ENCODE measurements at places on chromosomes 7 and 10.

GRCh38 chr10:125823663-125824251 is 411 bp downstream of the BCCIP start:
- no peak for DNase-seq

- no peak for DNase-seq
These were observed 28.7 kb downstream of the DGKI start for GRCh38 chr7:137818036-137818435.

GRCh38 chr10:119342335-119342734 is 135.0 kb downstream of the GRK5 start:
- DNase-seq: no peak

- no peak for DNase-seq
These were observed 17.8 kb downstream of the VWA2 start for GRCh38 chr10:114256822-114257221.

- DNase-seq: no peak
These were observed 297.6 kb downstream of the GPAM start for GRCh38 chr10:111885919-111886318.

DNA sequence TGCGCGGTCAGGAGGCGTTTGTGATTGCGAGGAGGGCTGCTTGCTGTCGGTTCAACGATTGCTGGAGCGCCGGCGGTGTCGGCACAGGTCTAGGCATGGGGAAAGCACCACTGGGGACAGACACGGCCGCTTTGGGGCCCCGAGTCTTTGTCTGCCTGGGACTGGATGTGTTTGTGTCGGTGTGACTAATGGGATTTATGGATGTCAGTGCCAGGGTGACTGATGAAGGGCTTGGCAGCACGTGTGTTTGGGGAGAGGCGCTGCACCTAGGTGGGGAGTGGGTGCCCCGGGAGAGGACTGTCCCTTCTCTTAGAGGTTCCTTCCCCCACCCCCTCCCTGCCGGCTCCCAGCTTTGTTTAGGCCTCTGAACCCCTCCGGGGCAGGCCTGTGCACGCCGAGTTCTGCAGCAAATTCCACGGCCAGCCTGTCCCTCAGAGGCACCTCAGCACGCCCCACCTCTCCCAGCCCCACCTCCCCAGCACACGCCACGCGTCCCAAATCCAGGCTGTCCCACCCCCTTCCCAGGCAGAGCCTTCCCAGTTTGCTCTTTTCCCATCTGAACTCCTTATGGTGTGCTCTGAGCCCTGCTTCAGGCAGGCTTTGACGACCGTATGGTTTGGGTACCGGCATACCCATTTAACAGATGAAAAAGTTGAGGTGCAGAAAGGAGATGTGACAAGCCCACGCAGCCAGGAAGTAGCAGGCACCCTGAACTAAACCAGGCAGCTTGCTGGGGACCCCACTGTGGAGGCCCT is 6.4 kb upstream of the TNRC18 start:
- no peak for DNase-seq

DNA sequence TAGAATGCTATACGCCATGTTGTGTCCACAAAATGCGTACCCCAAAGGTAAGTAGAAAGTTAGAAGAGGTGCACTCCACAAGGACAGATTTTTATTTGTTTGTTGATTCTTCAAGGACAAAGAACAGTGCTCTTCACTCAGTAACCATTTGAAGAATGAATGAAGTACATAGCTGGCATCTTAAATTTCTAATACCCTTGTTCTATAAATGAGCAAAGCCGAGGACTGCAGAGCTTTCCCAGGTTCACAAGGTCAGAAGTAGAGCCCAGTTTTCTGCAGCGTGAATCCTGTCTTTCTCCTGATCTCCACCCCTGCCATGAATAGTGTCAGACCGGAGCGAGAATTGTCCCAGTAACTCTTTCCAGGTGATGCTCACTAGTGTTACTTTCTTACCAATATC is 9.5 kb downstream of the HECW1 start:
- no peak for DNase-seq

DNA sequence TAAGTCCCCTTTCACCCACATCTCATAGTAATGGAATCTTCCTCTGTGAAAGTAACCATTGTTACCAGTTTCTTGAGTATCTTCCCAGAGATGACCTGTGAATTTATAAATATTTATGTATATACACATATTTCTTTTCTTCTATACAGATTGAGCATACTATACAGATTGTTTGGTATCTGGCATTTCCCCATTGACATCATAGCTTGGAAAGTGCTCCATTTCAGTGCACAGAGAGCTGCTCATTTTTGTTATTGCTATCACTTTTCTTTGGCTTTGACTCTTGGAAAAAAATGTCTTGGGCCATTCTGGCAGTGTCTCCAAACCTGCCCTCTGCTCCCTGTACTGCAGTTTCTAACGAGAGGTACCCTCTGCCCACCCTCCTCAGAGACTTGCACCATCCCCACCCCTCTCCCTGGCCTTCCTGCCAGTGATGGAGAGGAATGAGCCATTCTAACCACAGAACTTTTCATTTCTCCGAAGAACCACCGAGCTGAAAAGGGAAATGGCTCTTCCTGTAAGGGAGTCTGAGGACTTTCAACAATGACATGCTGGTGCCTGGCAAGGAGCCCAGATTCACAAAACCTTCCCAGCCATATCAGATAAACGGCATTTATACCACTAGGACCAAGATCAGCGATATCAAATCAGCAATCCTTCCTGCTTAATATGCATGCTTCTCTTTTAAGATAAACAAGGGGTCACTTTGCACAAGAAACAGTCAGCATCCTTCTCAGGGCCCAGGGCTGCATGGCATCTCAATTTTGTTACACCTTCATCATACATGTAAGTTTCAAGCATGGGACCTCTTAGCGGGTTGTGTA is 19.7 kb upstream of the CCSER2 start:
- DNase-seq: no peak

GRCh38 chr7:17042211-17042610 is 160.4 kb upstream of the AGR3 start:
- DNase-seq: no peak

DNA sequence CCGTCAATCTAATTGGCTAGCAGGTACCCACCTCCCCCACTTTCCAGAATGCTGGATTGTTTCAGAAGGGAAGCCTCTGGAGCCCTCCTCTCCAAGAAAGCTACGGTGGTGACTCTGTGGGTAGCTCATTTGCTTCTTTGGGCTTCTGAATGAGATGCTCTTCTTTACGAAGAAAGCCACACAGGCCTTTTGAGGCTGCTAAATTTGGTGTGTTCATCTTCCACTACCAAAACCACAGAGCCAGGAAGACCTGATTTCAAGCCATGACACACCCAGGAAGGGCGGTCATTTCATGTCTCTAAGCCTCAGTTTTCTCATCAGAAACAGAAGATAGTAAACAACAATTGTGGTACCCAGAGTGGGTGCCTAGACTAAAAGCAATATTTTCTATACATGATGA is 901.2 kb downstream of the KCNMA1 start:
- no peak for DNase-seq

- no peak for DNase-seq
These were observed 186.7 kb downstream of the SLC25A13 start for GRCh38 chr7:96135241-96135640.

DNA sequence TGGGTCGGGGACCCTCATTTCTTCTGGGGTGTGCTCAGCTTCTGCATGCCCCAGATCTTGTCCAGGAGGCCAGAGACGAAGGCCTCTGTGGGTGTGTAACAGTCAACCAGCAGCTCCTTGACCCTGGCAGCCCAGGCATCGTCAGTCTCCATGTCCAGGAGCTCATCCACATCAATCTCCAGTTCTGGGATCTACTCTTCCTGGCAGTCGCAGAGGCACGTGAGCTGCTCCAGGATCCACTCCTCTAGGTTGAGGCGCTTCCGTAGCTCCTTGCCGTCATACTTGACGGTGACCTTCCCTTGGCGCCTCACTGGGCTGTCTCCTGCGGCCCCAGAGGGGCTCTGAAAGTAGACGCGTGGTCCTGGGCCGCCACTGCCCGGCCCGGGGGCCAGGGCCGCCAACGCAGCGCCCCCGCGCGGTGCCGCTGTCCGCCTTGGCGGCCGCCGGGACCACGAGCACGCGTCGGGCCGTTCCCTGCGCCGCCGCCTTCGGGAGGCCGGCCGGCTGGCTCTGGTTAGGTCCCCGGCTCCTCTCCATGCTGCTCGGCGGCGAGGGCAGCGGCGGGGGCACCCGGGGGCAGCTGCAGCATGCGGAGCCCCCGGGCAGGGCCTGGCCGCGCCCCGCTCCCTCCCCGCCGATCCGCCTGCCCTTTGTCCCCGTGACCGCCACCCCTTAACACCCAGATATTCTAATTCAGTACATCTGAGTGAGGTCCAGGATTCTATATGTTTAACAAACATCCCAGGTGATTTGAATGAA is 170.5 kb downstream of the SEPTIN7 start:
- no peak for DNase-seq

GRCh38 chr10:95297402-95297801 is 6.6 kb upstream of the PDLIM1 start:
- DNase-seq: no peak

DNA sequence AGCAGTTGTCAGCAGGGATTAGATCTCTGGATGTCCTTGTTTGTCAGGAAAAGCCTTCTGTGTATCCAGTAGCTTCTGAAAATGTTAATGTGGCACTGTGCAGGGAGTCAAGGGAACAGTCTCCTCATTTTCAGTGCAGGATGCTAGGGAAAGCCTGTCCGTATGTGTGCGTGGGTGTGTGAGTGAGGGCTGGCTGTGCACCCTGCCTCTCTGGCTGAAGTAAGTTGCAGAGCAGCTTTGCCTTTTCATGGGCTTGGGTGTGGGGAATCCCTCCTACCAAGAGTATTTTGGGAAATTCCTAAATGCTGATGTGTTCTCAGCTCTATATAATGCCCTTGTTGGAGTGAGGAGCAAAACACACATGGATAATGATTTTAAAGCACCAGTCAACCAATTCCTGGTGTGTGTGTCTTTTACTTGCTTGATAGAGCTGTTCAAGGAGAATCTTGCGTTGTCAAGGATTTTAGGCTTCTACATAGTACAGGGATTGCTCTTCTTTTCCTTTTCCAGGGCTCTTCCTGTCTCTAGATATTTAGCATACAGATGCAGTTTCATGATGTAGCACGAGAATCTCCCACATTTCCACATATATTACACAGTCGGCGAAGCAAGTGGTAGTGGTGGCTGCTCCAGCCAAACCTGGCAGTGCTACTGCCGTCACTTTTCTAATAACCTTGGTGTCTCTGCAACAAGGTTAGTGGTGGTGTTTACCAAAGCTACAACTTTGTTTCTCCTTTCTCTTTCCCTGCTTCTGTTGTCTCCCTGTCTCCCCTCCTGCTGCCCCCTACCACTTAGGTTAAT is 92.8 kb downstream of the MCU start:
- no peak for DNase-seq

DNA sequence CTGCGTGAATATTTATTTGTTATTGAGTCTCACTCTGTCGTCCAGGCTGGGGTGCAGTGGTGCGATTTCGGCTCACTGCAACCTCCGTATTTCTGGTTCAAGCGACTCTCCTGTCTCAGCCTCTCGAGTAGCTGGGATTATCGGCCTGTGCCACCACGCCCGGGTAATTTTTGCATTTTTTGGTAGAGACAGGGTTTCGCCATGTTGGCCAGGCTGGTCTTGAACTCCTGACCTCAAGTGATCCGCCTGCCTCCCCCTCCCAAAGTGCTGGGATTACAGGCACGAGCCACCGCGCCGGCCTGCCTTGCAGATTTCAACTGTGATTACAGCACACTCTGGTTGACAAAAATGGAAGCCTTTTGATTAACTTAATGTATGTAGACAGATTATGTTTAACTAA is 730.0 kb upstream of the VSTM2A start:
- no peak for DNase-seq

DNA sequence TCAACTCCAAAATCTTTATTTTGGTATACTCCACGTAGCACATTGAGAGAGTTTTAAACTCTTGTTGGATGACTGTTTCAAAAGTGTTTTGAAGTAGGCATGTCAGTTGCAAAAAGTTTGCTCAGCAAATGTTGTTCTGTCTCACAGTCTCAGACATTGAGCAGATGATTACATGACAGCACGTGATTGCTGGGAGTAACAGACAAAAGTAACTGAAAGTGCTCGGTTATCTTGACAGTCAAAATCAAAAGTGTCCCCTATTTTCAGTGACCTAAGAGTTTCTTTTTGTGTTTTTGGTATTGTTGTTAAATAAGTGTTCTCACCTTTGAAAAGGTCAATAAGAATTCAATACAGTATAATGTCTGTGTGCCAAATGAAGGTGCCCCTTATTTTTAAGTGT is 84.3 kb downstream of the CFTR start:
- no peak for DNase-seq

- no peak for DNase-seq
These were observed 12.0 kb upstream of the RHOBTB1 start for GRCh38 chr10:60955957-60956425.

DNA sequence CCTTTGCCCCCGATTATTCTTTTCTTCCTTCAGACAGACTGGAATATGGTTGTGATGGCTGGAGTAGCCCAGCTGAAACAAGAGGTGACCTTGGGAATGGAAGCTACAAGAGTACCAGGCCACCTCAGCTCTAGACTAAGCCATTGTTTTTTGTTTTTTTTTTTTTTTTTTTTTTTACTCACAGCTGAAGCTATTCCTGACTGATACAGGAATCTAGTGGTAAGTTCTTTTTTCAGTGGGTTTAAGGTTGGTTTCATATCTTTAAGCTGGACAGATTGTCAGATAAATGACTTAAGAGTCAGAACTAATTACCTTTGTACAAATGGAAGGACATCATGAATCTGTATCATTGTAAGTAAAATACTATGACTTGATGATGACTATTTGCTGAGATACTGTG is 30.2 kb upstream of the PTPN12 start:
- DNase-seq: no peak

- no peak for DNase-seq
These were observed 117.6 kb upstream of the DPP6 start for GRCh38 chr7:153934629-153935028.

GRCh38 chr10:29737074-29737593 is 102.4 kb upstream of the SVIL start:
- no peak for DNase-seq

DNA sequence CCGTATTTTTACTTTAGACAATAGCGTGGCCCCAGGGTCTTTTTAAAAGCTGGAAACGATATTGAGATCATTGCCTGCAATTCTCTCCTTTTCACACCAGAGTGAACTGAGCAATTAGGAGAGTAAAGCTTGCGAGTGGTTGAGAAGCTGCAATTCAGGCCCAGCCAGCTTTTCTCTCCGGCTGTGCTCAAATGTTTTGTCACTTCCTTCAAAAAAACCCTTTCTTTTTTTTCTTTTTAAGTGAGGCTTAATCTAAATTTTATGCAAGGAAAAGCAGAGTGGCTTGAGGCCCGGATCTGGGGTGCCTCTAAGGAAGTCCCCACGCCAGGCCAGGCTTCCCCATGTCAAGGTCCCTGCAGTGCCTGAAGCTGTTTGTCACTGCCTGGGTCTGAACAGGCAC is 433.9 kb downstream of the GLRX3 start:
- DNase-seq: no peak
